ENCODE measurements at places on chromosomes 12 and 14. TPM values are rescaled to one million over a fixed set of nuclear protein-coding genes. Genes with fewer than 3 reads are reported as not detected.

RERG gene
- total RNA-seq = not detected

ERP27 gene
- 3.4 TPM for total RNA-seq

UBE3B gene
- 24.9 TPM for total RNA-seq

TAS2R42 gene
- total RNA-seq = not detected

IL26 gene
- not detected for total RNA-seq

TMEM179 gene
- not detected for total RNA-seq

OR4E2 gene
- total RNA-seq = not detected

PZP gene
- not detected for total RNA-seq

DNA sequence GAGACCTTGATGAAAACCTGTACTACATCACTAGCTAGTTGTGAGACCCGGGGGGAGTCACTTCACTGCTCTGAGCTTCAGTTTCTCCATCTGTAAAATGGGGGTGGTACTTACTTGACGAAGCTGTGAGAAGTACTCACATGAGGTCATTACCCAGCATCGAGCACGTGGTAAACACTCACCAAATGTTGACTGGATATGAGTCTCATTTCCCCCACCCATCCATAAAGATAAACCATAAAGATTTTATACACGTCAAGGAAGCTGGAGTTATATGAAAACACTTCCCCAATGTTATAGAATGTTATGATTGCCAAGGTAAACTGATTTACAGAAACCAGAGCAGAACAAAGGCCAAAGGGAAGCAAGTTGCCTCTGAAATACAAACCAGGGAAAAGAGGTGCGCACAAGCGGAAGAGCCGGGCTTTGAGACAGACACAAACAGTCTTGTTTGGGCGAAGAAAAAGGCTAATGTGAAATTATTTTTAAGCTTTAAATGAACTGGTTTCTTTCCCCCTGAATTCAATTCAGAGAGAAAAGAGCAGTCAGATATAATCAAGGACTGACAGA lies 536.8 kb downstream of the MED13L start:
- H3K4me3 ChIP-seq = no peak overlapping the region
- no peak overlapping the region for H3K27ac ChIP-seq
- DNase-seq = no peak

DNA sequence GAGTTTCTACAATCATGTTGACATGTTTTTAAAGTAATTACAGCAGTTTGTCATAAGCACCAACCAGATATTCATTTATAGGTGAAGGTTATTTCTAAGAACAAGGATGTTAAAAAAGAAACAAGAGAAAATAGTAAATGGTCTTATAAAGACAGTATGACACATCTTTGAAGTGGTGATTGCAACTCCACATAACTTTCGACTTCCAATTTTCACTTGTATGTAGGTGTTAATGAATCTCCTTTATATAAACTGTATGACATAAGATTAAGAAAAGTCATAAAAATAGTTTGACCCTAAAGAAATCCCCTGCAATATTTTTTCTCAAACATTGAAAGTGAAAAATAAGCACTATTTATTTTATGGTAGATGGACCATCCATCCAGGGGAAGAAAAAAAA lies 144.8 kb upstream of the PTPRQ start:
- no peaks in the 10 kb centered on the region for H3K4me1 ChIP-seq
- no peak overlapping the region for H3K4me3 ChIP-seq
- no peak for DNase-seq
- no peaks in the 10 kb centered on the region for H3K27me3 ChIP-seq
- H3K27ac ChIP-seq = no peak overlapping the region
- no peaks in the 10 kb centered on the region for H3K36me3 ChIP-seq

- H3K27ac ChIP-seq = no peak overlapping the region
- H3K36me3 ChIP-seq = peaks cover 65% of the 10 kb centered on the region
- peaks cover 12% of the 10 kb centered on the region for H3K4me1 ChIP-seq
- no peak overlapping the region for H3K4me3 ChIP-seq
- no peaks in the 10 kb centered on the region for H3K27me3 ChIP-seq
- no peak for DNase-seq
Observed at GRCh38 chr12:128803788-128804187, 20.0 kb downstream of the SLC15A4 start.

GRCh38 chr12:85782711-85783110 lies 53.5 kb downstream of the RASSF9 start:
- no peaks in the 10 kb centered on the region for H3K4me1 ChIP-seq
- no peak overlapping the region for H3K27ac ChIP-seq
- H3K36me3 ChIP-seq = no peaks in the 10 kb centered on the region
- DNase-seq = no peak
- no peaks in the 10 kb centered on the region for H3K27me3 ChIP-seq

- H3K36me3 ChIP-seq = no peaks in the 10 kb centered on the region
- H3K4me3 ChIP-seq = no peak overlapping the region
- H3K4me1 ChIP-seq = peaks cover 62% of the 10 kb centered on the region
- H3K27ac ChIP-seq = no peak overlapping the region
- DNase-seq = no peak
- H3K27me3 ChIP-seq = no peaks in the 10 kb centered on the region
Observed at GRCh38 chr14:70890826-70891659, 16.2 kb upstream of the PCNX1 start.

DNA sequence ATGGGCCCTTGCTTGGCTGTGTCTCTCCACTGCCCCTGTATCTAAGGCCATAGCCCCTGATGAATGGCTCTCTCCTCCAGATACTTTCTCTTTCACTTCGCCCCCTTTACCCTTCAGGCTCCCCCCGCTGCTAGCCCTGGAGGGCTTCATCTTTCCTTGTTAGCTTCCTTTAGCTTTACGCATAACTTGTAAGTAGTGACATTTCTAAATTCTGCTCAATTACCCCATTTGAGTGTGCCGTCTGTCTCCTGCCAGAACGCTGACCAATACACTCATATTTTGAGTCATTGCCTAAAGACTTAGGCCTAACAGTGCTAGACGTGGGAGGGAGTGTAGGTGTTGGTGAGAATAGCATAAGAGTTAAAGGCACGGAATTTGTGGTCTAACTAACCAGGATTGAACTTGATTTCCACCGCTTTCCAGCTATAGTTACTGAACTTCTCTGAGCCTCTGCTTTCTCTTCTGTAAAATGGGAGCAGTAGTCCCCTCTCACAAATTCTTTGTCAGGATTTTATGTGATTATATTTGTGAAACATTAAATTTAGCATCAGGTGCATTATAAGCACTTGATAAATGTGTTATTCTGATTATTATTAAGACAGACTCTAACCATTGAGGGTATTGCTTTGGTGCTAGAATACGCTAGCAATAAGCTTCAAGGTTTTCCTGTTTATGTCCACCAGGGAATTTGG lies 129.3 kb downstream of the ZFP36L1 start:
- H3K36me3 ChIP-seq = no peaks in the 10 kb centered on the region
- DNase-seq = peak; percentile 80
- peaks cover 49% of the 10 kb centered on the region for H3K4me1 ChIP-seq
- H3K27me3 ChIP-seq = no peaks in the 10 kb centered on the region

GRCh38 chr14:80233470-80234089 lies 22.3 kb upstream of the DIO2 start:
- H3K27me3 ChIP-seq = no peaks in the 10 kb centered on the region
- no peak overlapping the region for H3K27ac ChIP-seq
- H3K4me3 ChIP-seq = no peak overlapping the region

DNA sequence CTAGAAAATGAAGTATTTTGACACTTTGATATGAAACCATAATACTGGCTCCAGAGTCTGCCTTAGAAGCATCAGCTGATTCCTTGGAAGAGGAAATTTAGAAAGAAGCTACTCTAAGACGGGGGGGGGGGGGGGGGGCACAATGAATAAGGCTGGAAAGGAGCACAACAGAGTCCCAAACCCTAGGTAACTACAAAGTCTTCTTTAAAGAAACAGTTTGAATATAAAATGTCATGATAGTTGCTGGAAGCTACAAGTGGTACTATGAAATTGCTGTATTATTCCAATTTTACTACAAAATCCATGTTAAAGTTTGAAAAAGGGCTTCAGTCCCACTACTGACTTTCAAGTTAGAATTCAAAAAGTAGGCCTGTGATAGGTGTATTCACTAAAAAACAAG lies 31.6 kb downstream of the CDK17 start:
- peaks cover 7% of the 10 kb centered on the region for H3K36me3 ChIP-seq
- H3K27ac ChIP-seq = no peak overlapping the region
- no peak overlapping the region for H3K4me3 ChIP-seq

GRCh38 chr12:3005736-3006135 lies 46.5 kb downstream of the TEAD4 start:
- H3K27me3 ChIP-seq = peaks cover 3% of the 10 kb centered on the region
- H3K27ac ChIP-seq = no peak overlapping the region
- no peaks in the 10 kb centered on the region for H3K36me3 ChIP-seq

- peaks cover 5% of the 10 kb centered on the region for H3K27me3 ChIP-seq
- H3K36me3 ChIP-seq = no peaks in the 10 kb centered on the region
- no peak overlapping the region for H3K27ac ChIP-seq
- H3K4me1 ChIP-seq = no peaks in the 10 kb centered on the region
- no peak for DNase-seq
Observed at GRCh38 chr12:54142114-54142475, 46.7 kb downstream of the SMUG1 start.

- peaks cover 7% of the 10 kb centered on the region for H3K4me1 ChIP-seq
- no peak for DNase-seq
- no peaks in the 10 kb centered on the region for H3K27me3 ChIP-seq
- H3K4me3 ChIP-seq = no peak overlapping the region
Observed at GRCh38 chr12:62701492-62701891, 233.5 kb downstream of the PPM1H start.

DNA sequence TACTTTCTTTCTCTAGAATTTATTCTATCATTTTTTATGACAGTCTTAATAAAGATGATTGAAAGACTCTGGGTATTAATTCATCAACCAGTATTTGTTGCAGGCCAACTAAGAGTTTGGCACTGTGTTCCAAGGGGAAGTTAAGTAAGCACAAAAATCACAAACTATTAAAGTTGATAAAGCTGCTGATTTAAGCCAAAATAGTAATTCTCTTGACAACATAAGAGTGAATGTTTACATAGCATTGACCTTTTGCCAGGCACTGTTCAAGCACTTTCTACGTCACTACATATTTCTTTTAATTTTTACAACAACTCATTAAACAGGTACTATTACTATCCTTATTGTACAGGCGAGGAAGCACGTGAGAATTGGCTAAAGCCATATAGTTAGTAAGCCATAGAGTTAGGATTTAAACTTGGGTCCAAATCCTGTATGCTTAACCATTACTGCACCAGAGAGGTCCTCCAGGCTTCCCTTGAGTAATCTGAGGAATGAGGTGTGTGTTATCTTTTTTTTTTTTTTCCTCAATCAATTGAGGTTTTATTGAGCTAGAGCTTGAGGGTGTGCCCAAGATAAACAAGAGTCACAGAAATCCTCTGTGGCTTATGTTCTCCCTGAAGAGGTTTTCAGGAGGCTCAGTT lies 1009.6 kb downstream of the DIO2 start:
- H3K27ac ChIP-seq = no peak overlapping the region
- H3K36me3 ChIP-seq = no peaks in the 10 kb centered on the region
- H3K27me3 ChIP-seq = no peaks in the 10 kb centered on the region
- no peak for DNase-seq

DNA sequence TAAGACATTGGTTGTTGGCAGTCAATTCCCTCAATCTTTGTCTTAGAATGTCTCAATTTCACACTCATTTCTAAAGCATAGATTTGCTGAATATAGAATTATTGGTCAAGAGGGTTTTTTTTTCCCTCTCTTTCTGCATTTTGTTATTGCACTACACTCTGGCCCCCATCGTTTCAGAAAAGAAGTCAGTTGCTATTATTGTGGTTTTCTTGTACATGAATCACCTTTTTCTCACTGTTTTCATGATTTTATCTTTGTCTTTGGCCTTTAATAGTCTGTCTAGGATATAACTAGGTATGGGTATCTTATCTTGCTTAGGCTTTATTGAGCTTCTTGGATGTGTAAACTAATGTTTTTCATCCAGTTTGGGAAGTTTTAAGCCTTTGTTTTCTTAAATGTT lies 194.3 kb upstream of the DAAM1 start:
- no peaks in the 10 kb centered on the region for H3K4me1 ChIP-seq
- no peaks in the 10 kb centered on the region for H3K36me3 ChIP-seq
- no peaks in the 10 kb centered on the region for H3K27me3 ChIP-seq
- DNase-seq = no peak
- no peak overlapping the region for H3K27ac ChIP-seq

Measured in activated CD8-positive, alpha-beta T cell treated with anti-CD3 and anti-CD28 coated beads for 36 hours (primary cell).